Kidney (tissue), 22 donors: ENCODE measurements at places on chromosomes 6 and 20.

DNA sequence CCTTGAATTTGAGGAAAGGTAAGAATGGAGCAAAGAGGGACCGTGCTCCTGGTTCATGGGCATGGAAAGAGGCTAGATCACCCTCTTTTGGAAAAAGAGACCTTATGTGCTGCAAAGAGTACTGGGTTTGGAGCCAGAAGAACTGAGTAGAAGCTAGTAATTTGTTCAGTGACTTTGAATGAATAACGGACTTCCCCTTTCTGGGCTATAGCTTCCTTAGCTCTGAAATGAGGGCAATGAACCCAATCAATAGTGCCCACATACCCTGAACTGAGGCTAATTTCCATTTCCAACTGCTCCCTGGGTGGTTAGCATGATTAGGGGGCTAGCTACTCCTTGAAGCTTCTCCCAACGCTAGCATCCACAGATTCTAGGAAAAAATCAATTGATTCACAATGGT is 121.4 kb downstream of the UNC5CL start:
- DNase-seq: no peak

DNA sequence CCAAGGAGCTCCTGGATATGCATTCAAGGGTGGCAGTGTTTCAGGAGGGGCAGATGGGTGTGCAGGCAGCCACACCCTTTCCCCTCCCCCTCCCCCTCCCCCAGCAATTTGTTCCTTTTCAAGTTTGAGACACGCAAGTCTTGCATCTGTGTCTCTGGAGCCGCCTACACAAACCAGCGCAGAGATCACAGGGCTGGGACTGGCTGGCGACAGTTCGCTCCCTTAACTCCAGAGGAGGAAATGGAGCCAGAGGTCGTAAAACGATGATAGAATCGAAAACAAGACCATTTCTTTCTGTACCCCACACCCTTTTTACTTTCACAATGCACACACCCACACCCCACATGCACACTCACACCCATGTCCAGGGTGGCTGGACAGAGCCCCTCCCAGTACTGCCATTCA is 163.1 kb downstream of the LY86 start:
- peak; percentile 67 for DNase-seq

- no peak for DNase-seq
These were observed 3.1 kb downstream of the ZNF76 start for GRCh38 chr6:35262596-35262995.

GRCh38 chr6:97322811-97323210 is 39.8 kb upstream of the MMS22L start:
- no peak for DNase-seq

GRCh38 chr6:33735216-33735615 is 11.5 kb downstream of the IP6K3 start:
- no peak for DNase-seq

DNA sequence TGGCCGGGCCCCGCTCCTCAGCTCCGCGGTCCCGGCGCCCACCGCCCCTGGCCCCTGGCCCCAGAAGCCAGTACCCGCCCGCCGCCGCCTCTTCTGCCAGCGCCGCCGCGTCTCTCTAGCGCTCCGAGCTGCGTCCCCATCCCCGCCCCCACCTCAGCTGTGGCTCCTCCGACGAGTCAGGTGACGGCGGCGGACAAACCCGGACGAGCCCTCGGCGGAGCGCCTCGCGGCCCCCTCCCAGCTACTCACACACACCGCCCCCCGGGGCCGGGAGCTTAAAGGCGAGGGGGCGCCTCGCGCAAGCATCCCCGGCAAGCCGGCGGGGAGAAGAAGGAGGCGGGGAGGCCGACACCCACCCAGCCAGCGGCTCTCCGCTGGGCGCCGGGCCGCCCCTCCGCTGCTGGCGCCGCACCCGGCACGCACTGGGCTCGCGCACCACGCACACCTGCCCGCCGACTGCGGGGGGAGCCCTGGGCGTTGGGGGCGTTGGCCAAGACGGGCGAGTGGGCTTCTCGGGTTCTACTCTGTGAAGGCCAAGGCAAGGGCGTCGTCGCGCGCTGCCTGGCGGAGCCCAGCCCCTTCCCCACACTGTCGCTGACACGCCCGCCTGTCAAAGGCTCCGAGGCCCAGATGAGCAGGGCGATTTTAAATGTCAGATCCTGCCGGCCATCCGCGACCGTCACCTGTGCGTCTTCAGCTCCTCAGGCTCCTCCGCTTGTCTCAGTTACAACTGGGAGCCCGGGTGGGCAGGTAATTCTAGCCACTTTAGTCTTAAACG is at the start of gene SNAP91:
Gene SNAP91 (minus strand): TSS at position 132 of the 778 bp plus-strand sequence. CDS start 1,174 bp downstream, outside the sequence.
- peak; percentile 68 for DNase-seq

- no peak for DNase-seq
These were observed 3.0 kb downstream of the FNDC11 start for GRCh38 chr20:63556873-63557478.

- no peak for DNase-seq
These were observed 7.9 kb downstream of the CNKSR3 start for GRCh38 chr6:154502553-154502952.
